H54 (cell line): ENCODE measurements at places on chromosomes 5 and 9.

- DNase-seq: no peak
Observed at GRCh38 chr9:117687532-117687931, 16.7 kb upstream of the TLR4 start.

DNA sequence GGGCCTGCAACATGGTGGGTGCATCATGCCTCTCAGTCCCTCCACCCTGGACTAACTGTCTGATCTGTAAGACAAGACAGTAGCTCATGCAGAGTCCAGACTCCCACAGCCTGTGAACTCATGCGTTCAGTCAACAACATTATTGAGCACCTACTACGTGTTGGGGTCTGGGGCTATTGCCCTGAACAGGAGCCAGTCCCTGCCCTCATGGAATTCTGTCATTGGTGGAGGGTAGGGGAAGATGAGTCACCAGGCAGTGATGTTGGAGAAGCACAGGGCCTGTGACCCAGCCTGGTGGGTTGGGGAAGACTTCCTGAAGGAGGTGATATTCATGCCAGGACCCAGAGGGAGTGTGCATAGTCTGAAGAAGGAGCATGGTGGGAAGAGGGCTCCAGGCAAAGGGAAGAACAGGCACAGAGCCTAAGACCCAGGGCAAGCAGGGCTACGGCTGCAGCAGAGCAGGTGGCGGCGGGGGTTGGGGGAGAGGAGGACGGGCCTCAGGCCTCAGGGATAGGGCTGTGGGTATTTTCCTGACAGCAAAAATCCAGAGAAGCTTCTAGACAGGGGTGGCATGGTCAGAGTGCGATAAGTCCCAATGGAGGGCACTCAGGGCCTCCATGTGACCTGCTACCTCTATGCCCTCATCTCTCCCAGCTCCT lies 26.7 kb upstream of the PSD2 start:
- DNase-seq: no peak

DNA sequence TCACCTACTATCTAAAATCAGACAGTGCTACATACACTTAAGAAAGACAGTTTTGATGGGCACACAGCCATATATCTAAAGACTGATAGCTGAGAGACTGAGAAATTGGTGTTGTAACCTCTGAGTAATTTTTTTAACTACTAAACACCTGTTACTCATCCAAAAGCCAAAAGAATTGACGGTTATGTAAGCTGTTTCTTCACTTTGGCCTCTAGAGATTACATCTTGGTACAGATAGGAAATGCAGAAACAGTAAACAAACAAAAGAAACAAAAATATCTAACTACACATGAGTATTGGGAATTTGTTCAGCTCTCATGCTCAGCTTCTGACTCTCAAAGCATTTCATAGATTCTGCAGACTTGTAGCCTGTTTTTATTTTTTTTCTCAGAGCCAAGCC lies 152.1 kb upstream of the GAS1 start:
- no peak for DNase-seq

DNA sequence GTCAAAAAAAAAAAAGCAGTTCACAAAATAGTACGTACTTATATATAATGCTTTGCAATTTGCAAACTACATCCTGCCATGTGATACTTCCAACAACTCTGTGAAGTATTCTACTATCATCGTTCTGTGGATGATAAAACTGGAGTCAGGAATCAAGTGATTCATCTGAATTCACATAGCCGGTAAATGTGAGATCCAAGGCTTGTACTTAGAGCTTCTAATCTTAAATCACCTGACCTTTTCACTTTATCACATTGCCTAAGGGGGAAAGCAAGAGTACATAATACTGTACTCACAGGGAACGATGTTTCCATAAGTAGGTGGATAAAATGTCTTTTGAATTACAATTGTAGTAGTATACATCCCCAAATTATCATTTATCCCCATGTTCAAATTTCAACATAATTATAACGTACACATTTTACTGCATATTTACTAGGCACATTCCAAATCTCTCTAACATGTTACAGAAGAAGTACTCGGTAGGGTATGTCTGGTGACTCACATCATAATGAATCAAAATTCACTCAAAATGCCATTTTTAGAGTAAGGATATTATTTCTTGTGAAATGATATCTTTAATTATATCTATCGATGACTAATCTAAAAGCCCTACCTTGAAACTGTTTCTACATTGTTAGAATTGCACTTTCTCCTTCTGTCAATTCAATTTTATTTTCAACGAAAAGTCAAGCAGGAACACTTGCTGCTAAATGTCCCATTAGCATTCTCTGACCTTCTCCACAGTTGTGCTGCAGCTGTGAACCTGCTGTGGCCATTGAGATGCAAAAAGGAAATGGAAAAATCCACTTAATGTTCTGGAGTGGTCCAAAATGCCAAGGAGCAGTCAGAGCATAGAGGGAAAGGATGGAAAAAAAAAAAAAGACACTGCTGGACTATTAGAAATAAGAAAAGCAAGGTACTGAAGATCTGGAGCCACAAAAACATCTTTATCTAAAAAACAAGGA lies 78.9 kb downstream of the OR2K2 start:
- DNase-seq: no peak

DNA sequence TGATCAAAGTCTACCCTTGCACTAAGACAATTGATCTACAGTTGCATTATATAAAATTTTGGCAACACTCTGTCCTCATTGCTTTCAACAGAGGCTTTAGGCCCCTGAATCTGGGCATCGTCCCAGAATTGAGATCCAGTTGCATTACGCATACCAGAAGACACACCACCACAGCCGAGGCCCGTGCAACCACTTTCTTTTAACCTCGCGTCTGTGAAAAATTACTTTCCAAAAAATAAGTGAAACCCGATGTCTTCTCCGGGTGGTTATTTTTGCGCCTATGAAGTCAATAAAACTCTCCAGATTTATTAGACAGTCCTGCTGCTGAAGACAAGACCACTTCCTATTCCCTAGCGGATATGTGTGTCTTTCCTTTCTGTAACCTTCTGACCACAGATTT lies 52.1 kb upstream of the NFIB start:
- no peak for DNase-seq

DNA sequence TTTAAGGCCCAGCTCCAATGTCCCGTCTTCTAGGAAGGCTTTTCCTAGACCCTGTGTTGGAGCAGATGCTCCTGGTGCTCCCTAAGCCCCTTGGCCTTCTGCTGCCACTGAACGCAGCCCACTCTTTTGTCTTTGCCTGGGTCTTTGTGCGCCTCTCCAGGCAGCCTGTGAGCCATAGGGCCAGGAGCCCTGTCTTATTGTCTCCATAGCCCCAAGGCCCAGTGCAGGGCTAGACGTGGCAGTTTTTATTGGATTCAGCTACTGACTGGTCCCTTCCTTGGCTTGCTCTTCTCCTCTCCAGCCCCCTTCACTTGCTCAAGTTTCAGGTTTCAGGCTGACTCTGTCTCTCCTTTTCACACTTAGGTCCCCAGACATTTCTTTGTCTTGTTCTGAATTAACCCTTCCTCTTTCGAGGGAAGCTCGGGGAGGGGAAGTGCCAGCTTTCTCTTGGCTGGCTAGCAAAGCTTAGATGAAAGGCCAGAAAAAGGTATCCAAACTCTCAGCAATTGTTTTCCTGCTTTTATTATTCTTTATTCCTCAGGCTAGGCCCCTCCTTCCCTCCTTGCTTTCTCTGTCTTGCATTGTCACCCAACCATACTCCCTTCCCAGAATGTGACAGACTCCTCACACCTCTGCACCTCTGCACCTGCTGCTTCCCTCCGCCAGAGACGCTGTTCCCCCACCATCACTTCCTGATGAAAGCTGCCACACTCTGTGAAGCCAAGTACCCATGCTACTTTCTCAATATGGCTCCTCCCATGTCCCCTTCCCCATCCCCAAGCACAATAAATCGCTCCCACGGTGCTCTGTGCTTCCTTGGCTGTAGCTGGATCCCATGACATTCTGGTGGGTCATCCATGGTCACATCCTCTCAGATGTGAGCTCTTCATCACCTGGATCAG lies 101.6 kb upstream of the CPEB4 start:
- no peak for DNase-seq

DNA sequence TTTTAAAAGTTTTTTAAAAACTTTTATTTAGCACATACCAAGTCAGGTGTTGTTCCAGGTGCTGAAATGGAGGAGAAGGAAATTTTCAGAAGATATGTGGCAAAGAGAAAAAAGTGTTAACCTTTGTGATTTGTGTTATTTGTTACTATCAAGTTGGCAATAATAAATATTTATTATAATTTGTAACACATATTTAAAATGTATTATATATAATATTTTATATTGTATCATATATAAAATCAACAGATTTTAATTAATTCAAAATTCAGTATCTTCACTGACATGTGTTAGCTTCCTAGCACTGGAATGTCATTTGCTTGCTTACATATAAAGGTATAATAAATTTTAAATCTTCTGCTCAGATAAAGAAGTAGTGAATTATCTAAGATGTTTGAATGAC lies 71.5 kb downstream of the STK32A start:
- DNase-seq: no peak

GRCh38 chr5:57231607-57232006 lies 57.7 kb downstream of the GPBP1 start:
- DNase-seq: no peak

GRCh38 chr5:6596388-6596787 lies 36.5 kb downstream of the NSUN2 start:
- DNase-seq: no peak

DNA sequence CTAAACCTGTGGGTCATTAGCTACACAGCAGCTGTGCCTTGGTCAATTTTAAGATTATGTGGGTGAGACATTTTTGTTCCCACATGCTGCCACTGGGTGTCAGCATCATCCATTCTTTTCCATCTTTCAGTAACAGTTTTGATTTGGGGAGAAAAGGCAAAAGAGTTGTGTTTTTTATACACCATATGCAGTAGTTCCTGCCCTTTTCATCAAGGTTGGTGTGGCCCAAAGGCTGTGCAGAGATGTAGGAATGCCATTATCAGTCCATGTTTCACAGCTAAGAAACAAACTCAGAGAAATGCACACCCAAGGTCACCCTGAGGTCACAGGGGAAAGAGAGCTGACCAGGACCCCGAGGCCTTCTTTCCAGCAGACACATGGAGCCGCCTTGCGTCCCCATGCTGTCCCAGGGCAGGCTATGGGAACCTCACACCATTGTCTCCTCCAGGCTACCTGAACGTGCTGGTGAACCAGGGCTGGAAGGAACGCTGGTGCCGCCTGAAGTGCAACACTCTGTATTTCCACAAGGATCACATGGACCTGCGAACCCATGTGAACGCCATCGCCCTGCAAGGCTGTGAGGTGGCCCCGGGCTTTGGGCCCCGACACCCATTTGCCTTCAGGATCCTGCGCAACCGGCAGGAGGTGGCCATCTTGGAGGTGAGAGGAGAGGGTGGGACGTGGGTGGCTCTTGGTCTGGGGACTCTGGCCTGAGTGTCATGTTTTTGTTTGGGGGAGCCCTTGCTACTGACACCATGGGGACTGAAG lies 27.8 kb upstream of the GRPEL2 start:
- peak; percentile 37 for DNase-seq

DNA sequence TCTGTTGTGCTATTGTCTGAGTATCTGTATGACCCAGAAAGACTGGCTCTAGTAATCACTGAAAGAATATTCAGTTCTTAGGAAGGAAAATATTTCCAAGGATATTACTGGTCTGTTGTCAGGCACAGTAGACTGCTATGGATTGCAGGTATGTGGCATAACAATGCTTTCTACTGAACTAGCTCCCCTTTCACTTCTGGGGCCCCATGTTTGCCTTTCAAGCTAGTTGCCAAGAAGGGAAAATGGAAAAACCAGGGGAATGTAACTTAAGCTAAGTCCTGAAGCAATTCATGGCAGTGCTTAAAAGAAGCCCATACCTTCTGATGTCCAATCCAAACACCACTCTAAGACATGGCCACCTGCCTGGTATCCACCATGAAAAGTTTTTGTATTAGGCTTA lies 375.7 kb downstream of the GLIS3 start:
- DNase-seq: no peak
